ENCODE measurements at places on chromosomes 2 and 18.

GRCh38 chr18:75133721-75134610 is 75.0 kb downstream of the PTGR3 start:
- no peak for DNase-seq

- DNase-seq = no peak
Observed at GRCh38 chr2:197306024-197306695, 4.4 kb downstream of the ANKRD44 start.

GRCh38 chr2:219902891-219903552 is 275.6 kb downstream of the SLC4A3 start:
- DNase-seq = no peak

DNA sequence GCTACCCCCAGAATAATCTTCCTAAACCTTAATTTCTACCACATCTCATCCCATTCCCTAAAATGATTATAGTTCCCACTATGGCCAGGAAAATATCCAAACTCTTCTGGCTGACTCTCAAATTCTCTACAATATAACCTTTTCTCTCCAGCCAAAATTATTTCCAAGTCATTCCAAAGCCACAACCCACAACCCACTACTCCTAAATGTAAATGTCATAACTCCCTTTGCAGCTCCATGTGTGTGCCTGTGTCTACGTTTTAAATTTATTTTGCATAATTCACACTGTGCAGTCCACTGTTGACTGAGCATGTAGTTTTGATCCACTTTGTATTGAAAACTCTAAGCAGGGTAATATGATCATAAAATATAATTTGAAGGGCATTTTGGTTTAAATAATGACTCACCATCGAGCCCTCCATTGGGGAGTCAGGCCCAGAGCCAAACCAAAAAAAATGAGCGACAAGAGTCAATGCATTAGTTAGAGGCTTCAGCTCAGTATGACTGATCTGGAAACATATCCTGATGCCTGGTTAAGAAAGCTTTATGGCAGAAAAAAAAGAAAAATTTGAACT is 171.0 kb downstream of the AFF3 start:
- DNase-seq = no peak

GRCh38 chr18:35051641-35052377 is 10.6 kb downstream of the MAPRE2 start:
- no peak for DNase-seq

DNA sequence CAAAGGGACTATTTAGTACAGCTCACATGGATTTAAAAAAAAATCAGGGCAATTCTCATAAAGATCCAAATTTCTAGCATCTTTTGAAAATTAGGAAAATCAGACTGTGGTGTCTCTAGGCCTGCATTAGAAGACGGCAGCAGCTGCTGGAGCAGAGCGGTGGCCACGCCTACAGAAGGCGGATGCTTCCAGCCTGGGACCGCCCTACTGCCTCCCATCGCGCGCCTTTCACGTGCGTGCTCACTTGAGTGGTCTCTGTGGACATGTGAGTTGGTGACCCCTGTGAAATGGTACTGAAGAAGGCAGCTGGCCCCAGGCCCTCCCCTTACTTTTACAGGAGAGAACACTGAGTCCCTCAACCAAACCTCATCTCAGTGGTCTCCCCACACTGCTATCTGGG is 15.2 kb upstream of the ZFP36L2 start:
- DNase-seq = no peak

DNA sequence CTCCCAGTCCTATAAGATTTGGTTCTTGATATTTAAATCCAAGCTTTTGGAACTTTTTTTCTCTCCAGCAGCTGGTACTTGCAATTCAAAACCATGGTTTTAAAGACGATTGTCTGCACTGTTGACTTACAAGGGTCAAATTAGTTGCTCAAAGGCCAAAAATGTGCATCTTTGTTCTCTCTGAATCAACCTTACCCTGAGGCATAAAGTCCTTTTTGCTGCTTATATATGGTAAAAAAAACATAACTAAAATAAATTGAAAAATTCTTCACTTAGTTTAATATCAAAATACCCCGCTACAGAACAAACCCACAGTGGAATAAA is 592.7 kb downstream of the XIRP2 start:
- DNase-seq = no peak

DNA sequence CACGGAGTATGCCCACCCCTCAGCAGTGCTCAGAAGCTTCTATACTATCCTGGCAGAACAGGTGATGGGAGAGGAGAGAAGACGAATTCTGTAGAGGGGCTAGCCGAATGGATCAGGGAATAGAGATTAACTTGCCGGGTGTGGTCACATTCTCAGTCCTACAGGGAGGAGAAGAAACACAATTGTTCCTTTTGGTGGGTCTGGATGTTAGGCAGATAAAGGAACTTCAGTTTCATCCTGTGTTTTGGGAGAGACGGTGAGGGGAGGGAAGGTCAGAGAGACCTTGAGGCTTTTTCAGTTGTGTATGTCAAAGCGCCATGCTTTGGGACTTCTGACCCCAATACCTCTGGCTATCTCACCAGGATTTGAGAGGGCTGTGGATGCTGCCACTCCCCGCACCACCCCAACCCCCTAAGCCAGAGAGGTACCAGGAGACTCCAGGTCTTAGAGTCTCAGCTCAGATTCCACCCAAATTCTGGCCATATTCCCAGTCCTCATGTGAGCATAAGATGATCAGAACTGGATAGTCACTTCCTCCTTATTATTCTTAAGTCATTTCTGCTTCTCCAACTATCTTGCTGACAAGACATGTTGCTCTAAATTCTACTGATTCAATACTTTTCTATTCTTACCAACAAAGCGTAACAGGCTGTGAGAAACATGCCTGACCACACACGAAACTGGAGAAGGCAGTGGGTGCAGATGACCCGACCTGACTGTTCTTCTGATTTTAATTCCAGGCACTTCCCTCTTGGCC is 2.3 kb upstream of the TMEM37 start:
- DNase-seq = no peak

- no peak for DNase-seq
Observed at GRCh38 chr2:217090024-217090473, 230.2 kb upstream of the TNP1 start.

- DNase-seq = no peak
Observed at GRCh38 chr2:238564286-238564920, 137.7 kb downstream of the ASB1 start.

DNA sequence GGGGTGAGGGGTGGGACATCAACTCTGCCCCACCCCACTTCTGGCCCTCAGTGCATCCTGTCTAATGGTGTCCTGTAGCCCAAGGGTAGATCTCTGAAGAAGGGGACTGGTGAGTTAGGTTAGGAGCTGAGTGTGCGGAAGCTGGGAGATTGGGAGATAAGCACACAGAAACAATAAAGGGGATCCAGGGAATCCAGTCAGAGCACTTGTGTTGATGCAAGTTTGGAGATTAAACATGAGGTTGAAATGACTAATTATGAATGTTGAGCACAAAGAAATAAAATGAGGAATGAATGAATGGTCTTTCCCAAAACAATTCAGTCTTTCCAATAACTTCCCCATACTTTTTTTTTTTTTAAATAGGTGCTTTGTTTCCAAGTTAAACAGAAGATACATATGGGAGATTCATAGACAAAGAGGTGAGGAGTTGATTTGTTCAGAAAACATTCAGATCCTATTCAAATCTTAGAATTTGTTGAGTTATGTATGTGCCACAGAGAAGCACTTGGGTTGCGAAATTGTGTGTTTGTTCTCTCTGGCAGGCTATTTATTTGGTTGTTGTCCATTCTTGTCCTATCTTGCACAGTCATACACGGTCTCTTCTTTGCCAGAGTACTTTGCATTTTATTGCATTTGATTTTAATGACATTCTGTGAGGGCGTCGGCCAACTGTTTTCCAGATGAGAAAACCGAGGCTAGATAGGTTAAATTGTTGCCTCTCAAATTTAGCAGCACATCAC is 31.6 kb upstream of the NABP1 start:
- no peak for DNase-seq

GRCh38 chr2:212845941-212846340 is 305.5 kb downstream of the IKZF2 start:
- DNase-seq = no peak
